Posterior cingulate gyrus (tissue), 11 donors: ENCODE measurements at places on chromosomes 11 and 22.
A peak's percentile ranks its signal among the peaks of the same experiment; 100 is the strongest.

DNA sequence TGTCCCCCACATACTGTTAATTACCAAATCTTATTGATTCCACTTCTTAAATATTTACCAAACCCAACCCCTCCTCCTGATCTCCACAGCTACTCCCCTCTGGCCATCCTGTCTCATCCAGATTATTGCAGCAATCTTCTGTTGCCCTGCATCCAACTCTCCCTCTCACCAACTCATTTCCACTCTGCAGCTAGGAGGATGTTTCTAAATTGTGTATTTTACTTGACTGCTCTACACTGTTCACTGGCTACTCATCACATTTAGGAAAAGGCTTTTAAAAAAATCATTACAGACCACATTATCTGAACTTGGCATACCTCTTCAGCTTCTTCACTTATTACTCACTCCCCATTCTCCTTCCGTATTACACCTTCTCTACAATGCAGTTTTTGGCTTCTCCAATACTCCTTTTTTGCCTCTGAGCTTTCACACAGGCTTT is 117.9 kb downstream of the ATG16L2 start:
- DNase-seq = no peak

DNA sequence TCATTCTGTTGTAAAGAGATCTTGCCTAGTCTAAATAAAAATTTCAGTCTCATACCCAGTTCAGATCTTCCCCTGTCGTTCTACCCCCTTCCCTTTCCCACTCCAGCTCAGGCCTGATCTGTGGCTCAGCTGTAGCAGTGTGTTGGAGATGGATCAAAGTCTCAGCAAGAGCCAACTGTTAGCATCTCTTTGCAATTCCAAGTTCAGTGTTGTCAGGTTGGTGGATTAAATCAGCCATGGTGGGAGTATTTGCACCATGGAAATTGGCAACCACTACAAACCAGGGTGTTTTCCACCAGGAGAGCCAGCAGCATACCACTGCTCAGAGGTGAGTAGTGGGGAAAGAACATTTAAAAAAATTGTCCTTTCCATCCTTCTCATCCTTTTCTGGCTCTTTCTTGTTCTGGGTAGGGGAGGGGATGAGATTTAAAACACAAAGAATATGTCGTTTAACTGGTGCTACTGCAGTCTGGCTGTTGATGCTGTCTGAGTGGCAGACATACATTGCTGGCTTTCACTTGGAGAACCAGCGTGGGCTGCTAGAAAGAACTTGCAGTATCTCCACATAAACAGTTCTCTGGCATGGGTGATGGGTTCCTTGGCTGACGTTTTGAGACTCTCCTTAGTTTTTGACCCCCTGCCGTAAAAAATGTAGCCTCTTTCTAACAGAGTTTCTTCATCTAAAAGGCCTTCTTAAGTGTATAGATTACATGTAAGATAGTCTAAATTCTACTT is 514.1 kb downstream of the RAB38 start:
- no peak for DNase-seq

- no peak for DNase-seq
Measured at GRCh38 chr11:3087821-3088800, 30.9 kb upstream of the CARS1 start.

GRCh38 chr22:45903355-45904135 is 73.4 kb downstream of the WNT7B start:
- DNase-seq = no peak

- no peak for DNase-seq
Measured at GRCh38 chr11:69173925-69174581, 18.3 kb downstream of the SMIM38 start.

- no peak for DNase-seq
Measured at GRCh38 chr11:134818516-134818915, 406.5 kb upstream of the B3GAT1 start.

DNA sequence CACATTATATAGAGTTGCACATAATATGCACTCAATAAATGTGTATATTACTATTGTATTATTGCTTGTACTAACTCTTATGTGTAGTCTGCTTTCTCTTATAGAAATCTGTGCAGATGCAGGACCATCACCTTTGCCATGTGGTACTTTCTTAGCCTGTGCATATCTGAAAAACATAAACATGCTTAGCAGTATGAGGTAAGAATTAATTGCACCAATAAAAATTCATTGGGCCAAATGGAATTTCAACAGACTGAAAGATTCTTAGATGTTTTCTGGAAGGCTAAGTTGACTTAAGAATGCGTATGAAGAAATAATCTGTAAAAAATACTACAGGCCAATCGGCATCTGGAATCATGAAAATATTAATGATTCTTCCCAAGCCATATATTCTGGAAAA is 55.3 kb downstream of the TRPC6 start:
- no peak for DNase-seq

DNA sequence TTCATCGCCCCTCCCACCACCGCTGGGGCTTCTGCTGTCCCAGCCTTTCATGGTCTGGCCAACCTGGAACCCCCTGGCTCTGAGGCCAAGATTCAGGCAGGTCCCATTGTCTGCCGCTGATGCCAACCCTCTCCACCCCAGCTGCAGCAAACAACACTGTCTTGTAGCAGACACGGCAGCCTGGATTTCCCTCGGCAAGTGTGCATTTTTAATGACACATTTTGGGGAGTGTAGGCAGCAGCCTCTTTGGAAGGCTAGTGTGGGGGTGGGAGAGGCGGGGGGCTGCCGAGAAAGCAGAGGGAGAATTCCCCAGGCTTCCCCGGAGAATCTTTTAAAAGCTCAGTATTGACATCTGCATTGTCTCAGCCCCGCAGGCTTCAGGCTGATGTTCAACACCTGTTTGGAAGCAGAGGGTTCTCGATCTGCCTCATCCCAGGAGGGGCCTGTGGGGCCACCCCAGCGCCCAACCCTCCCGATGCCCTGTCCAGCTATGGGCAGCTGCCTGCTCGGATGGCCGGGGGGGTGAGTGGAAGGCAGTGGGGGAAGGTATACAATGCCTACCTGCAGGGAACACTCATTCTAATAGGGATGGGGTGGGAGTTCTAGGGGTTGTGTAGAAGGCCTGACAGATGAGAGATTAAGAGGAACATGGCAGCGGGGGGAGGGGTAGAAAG is 41.5 kb downstream of the NECTIN1 start:
- DNase-seq = no peak

DNA sequence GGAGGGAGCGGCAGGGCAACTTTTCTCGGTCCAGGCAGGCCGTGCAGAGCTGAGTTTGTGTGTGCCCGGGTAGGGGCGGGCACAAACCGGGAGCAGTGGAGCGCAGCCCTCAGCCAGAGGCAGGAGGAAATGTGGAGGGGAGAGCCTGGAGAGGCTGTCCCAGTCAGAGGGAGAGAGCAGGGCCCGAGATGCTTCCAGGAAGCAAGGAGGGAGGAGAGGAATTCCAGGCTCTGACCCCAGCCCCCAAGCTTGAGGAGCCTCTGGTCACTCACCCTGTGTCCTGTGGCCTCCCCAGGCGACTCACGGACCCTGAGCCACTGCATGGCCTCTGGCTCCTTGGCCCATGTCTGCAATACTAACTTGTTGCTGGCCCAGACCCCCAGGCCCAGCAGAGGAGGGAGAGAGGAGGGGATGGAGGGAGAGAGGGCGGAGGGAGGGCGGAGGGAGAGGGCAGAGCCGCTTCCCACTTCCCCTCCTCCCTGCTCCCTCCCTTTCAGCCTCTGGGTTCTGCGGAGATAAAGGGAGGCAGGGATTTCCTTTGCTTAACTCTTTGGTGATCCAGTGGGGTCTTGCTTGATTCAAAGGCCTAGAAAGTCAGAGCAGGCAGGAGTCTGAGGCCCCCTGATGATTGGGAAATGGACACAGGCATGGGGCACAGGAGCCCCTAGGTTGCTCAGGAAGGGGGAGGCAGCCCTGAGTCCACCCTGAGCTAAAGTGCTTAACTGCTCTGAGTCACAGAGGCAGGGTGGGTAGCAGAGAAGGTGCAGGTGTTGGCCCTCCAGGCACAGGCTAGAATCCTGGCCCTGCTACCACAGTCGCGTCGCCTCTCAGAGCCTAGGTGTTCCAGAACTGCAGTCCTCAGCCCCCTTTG is at the start of gene C1QTNF6:
TSS of gene C1QTNF6 (minus strand) at position 357 of the 871 bp plus-strand sequence. CDS start at position 323, 34 bp downstream.
- DNase-seq = no peak

DNA sequence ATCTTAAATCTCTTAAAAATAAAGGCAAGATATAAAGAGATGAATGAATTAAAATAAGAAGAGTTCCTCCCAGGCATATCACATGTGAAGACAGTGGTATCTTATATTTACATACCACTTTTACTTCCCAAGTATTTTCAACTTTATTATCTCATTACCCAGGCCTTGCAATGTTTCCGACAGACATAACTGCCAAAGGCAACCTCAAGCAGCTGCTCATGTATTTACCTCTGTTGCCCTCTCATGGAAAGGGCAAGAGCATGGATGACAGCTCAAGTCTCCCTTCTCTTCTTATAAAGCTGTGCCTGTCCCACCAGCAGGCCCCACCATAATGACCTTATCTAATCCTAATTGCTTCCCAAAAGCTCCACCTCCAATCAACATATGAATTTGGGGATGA is 894.2 kb downstream of the NTM start:
- DNase-seq = no peak

DNA sequence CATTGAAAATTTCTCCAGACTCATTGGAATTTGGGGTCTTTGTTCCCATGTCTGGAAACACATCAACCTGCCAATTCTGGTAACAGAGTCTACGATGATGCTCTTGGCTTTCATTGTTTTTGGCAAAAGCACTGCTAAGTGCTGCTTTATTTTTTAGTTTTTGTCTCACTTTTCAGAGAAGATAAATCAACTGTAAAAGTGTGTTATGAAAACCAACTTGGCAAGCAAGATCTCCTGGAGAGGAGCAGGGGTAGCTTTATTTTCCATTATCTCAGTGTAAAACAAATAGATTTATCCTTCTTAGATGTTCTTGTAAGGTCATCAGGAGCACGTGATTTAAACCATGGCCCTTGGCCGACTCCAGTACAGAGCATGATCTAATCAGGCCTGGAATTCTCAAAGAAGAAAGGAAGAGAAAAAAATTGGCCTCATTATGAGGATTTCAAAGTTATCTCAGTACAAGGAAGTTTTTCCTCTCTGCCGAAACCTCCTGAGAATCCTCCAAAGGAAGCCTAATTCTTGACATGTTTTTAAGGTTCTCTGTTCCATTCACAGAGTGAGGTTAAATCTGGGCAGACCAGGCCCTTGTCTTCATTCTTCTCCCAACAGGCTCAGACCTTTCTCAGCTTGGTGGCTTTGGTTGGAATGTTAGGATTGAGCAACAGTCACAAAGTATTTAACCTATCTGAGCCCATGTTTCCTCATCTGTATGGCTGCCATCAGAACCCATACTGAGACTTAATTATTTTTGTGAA is 16.4 kb upstream of the PAMR1 start:
- DNase-seq = no peak

GRCh38 chr11:19777039-19777376 is 64.4 kb downstream of the NAV2 start:
- peak; percentile 51 for DNase-seq

GRCh38 chr11:132357811-132358572 is 987.6 kb downstream of the NTM start:
- DNase-seq = no peak
